H9 (cell line): ENCODE measurements at places on chromosomes 5 and 9. TPM values are rescaled to one million over a fixed set of nuclear protein-coding genes. Genes with fewer than 3 reads are reported as not detected.

- no peak for DNase-seq
Observed at GRCh38 chr9:31445357-31445756, 939.1 kb upstream of the ACO1 start.

GRCh38 chr9:126697330-126697729, 83.6 kb downstream of the LMX1B start:
- no peak for DNase-seq

DNA sequence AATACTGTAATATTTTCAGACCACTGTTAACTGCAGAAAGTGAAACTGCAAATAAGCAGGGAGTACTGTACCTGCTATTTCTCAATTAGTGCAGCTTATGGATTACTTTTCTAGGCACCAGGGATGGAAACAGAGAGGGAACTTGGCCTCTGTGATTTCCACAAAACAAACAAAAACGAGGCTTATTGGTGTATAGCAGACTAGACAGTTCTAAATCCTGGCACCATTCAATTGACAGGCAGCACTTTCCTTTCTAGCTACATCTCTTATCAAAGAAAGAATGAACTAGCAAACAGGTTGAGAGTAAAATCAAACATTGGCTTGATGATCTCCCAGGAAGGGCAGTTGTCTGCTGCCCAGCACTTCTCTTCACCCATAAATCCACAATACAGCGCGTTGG, 16.0 kb upstream of the IL33 start:
- no peak for DNase-seq

GRCh38 chr9:37364751-37365360, 57.6 kb upstream of the GRHPR start:
- DNase-seq: peak; percentile 55

DNA sequence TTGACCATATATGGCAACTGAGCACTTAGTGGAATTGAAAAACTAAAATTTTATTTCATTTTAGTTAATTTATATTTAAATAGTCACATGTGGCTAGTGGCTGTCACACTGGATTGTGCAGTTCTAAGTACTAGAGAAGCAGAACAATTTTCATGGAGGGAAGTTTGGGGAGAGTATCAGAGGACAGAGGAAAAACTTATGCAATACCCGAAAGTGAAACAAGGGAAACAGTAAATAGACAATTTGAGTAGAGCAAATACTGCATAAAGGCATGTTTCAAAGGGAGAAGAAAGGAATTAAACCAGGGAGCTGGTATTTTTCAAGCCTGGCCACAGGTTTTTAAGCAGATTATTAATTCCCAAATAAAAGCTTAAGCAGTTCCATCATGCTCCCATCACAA, 590.5 kb upstream of the RORB start:
- DNase-seq: no peak

DNA sequence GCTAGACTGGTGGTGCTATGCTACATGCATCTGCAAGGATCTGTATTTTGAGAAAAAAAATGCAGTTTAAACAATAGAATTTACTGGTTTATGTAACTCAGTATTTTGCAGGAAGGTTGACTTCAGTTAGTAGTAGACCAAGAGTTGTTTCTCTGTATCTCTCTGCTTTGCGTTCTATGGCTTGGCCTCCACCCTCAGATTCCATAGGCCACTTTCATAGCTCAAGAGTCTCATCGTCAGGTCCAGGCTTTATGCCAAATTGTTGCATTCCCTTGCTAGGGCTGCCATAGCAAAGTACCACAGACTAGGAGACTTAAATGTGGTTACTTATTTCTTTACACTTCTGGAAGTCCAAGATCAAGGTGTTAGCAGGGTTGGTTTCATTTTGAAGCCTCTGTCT, 48.1 kb upstream of the RORB start:
- no peak for DNase-seq

DNA sequence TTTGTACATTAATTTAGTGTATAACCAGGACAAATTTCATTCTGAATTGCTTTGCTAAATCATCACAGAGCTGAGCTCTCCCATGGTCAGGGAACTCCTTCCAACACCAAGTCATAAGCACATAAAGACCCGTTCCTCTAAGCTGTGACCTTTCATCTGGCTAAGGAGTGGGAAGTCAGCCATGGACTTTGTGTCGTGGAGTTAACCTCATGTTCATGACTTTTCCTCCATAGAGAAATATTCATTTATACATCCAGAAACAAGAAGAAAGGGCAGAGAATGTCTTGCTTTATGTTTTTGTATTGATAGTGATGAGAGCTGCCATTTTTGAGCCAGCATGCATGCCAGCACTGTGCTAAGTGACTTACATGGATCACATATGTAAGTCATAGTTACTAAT, 97.5 kb downstream of the INIP start:
- no peak for DNase-seq

- no peak for DNase-seq
Observed at GRCh38 chr5:110644357-110644756, 82.1 kb downstream of the TMEM232 start.

GRCh38 chr5:100546001-100546400, 10.8 kb downstream of the FAM174A start:
- no peak for DNase-seq

- peak; percentile 95 for DNase-seq
Observed at GRCh38 chr5:7815892-7816534, 34.9 kb downstream of the CFAP90 start.

GRCh38 chr5:160367885-160368284, 2.5 kb downstream of the C1QTNF2 start:
- no peak for DNase-seq

GRCh38 chr5:58828258-58828657, 245.4 kb downstream of the RAB3C start:
- no peak for DNase-seq

GRCh38 chr9:103225702-103226646, 230.8 kb downstream of the CYLC2 start:
- DNase-seq: no peak

- DNase-seq: no peak
Observed at GRCh38 chr5:139638090-139638735, 9.9 kb upstream of the CXXC5 start.

- no peak for DNase-seq
Observed at GRCh38 chr9:115313545-115313944, 195.6 kb upstream of the TNC start.

DNA sequence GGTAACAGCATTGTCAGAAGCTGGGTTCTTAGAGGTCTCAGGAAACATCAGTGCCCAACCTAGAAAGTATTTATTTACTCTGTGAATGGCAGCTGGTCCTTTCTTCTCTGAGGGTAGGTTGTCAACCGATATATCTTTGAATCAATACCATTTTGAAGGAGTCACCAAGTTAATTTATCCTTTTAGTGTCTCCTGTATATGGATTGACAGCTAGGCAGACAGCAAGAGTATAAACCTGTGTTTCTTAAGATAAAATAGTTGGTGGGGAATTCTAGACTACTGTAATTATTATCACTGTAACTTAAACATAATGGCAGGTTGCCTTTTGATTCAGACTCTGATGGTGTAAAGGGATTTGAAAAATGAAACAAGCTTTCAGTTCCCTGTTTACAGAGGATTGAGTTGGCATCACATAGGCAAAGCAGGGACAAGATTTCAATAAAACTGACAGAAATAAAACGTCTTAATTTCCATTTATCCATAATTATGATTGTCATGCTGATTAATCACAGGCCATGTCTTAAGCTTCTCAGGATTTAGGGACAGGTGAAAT, 190.8 kb upstream of the HAPLN1 start:
- no peak for DNase-seq

Gene CDKN2A
- total RNA-seq: 0.35 TPM in 1 of 2 replicates, not detected in the other

Gene PCDHB3
- total RNA-seq: 2.0 and 2.3 TPM in 2 replicates

Gene ADGRV1
- total RNA-seq: 55.4 and 64.8 TPM in 2 replicates

Gene CDKN2B-AS1
- total RNA-seq: not detected in 2 replicates
